ENCODE measurements at places on chromosomes 2 and 18.

GRCh38 chr2:67802291-67802690, 260.5 kb downstream of the C1D start:
- no peak for DNase-seq
- H3K27ac ChIP-seq, result no peak overlapping the region
- H3K27me3 ChIP-seq, result peaks cover 1% of the 10 kb centered on the region

GRCh38 chr2:71952572-71953188, 195.0 kb downstream of the CYP26B1 start:
- DNase-seq, result no peak
- no peak overlapping the region for H3K27ac ChIP-seq
- H3K27me3 ChIP-seq, result no peaks in the 10 kb centered on the region
- H3K4me1 ChIP-seq, result no peaks in the 10 kb centered on the region

- no peak overlapping the region for H3K27ac ChIP-seq
- H3K4me1 ChIP-seq, result no peaks in the 10 kb centered on the region
- no peak overlapping the region for H3K4me3 ChIP-seq
- no peaks in the 10 kb centered on the region for H3K36me3 ChIP-seq
- H3K27me3 ChIP-seq, result peaks cover 4% of the 10 kb centered on the region
These were observed 161.9 kb upstream of the SKOR2 start for GRCh38 chr18:47413327-47413726.

GRCh38 chr2:113212245-113213060, 38.7 kb downstream of the PSD4 start:
- no peak overlapping the region for H3K27ac ChIP-seq
- peak; percentile 75 for DNase-seq
- H3K27me3 ChIP-seq, result no peaks in the 10 kb centered on the region
- peaks cover 29% of the 10 kb centered on the region for H3K4me1 ChIP-seq
- H3K36me3 ChIP-seq, result no peaks in the 10 kb centered on the region

DNA sequence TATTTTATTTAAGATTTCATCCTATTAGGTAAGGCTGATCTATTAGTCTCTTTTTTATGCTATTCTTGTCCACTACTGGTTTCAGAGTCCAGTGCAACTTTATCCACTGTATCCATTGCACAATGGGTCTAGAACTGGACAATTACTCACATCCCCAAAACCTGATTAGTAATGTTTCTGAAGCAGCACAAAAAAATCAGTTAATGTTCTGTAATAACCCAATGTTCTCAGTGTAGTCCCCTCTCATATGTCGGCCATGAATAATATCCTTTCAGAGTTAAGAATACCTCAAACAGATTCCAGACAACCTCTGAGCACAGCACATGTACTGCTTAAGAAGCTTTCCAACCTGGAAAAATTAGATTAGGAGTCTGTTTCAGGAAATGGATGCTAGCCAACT, 29.7 kb downstream of the MGAT4A start:
- peak; percentile 19 for DNase-seq
- H3K4me1 ChIP-seq, result peaks cover 72% of the 10 kb centered on the region
- no peaks in the 10 kb centered on the region for H3K36me3 ChIP-seq

DNA sequence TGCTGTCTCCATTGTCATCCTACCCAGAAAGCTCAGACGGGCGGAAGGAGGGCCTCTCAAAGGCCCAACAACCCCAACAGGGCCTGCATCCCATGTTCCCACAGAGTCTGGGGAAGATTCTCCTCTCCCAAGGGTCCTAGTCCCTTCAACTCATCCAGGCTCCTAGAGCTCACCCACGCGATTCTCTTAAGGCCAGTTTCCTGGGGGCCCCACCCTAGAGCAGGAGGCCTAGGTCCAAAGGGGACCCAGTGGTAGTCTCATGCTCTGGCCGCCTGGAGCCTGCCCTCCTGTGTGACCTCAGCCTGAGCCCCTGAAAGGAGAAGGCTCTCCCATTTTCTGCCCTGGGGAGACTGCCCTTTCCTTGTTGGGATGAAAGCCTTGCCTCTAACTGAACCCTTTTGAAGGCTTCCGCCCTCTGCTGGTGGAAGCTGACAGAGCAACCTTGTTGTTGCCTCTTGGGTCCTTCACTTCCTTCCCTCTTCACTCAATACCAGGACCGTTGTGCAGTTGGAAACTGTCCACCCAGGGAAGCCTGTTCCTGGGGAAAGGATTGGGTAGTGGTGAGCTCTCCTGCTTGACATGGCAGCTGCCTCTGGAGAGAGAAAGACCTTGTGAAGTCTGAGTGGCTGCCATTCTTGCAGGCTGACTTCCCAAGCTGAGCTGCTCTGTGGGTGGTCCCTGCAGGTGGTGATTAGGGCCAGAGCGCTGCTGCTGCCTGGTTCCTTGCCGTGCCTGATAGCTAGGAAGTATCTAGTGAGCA, 86.0 kb upstream of the ALPP start:
- no peaks in the 10 kb centered on the region for H3K4me1 ChIP-seq
- H3K27me3 ChIP-seq, result no peaks in the 10 kb centered on the region
- DNase-seq, result peak; percentile 71

DNA sequence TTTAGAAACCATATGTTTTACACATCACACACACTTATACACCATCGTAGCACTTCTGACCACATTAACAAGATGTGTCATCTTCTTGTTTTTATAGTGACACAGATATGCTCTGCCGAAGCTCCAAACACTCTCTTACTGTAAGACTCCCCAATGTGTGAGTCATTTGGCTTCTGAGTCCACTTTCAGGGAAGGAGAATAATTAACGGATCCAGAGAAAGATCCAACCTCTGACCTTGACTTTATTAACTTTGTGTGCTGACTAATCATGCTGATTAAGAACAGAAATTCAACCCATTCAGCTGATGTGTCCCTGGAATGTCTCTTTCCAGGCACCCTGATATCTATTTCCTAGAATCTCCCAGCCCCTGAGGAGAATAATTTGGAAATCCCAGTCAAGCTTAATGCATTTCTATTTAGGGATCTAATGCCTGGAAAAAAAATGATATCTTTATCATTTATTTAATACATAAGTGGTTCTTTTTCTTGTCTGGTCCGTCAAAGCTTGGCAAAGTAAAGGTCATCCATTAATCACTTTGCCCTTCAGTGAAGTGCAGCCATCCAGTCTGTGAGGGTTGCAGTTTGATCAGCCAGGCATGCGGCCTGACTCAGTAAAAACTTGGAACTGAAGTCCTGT, 615.8 kb upstream of the SYT4 start:
- H3K4me1 ChIP-seq, result no peaks in the 10 kb centered on the region
- no peaks in the 10 kb centered on the region for H3K36me3 ChIP-seq

DNA sequence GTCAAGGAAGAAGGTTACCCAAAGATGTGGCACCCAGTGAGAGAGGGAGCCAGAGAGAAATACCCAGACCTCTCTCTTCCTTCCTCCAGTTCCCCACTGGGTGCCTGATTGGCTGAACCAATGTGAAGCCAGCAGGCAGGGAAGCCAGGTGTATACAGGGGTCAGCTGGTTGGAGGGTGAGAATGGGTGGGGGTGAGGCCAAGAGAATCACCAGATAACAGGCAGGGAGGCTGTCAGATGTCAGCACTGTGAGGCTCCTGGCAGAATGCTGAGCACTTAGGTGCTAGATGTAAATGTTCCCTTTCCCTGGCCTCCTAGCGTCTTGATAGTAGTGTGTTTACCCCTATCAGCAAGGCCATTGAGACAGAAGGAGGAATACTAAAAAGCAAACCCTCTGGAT, 104.0 kb upstream of the MGAT5 start:
- H3K4me1 ChIP-seq, result peaks cover 17% of the 10 kb centered on the region
- no peak for DNase-seq
- H3K36me3 ChIP-seq, result peaks cover 18% of the 10 kb centered on the region
- no peak overlapping the region for H3K27ac ChIP-seq
- H3K27me3 ChIP-seq, result no peaks in the 10 kb centered on the region
- no peak overlapping the region for H3K4me3 ChIP-seq

GRCh38 chr2:20935168-20935775, 108.6 kb downstream of the APOB start:
- H3K4me3 ChIP-seq, result no peak overlapping the region
- H3K36me3 ChIP-seq, result no peaks in the 10 kb centered on the region
- DNase-seq, result peak; percentile 60
- H3K27ac ChIP-seq, result peak overlapping the region; percentile 48
- H3K27me3 ChIP-seq, result no peaks in the 10 kb centered on the region

- DNase-seq, result no peak
- H3K4me3 ChIP-seq, result no peak overlapping the region
- H3K27ac ChIP-seq, result no peak overlapping the region
- H3K4me1 ChIP-seq, result no peaks in the 10 kb centered on the region
- no peaks in the 10 kb centered on the region for H3K27me3 ChIP-seq
- H3K36me3 ChIP-seq, result no peaks in the 10 kb centered on the region
These were observed 124.2 kb downstream of the RPRM start for GRCh38 chr2:153354377-153354776.

DNA sequence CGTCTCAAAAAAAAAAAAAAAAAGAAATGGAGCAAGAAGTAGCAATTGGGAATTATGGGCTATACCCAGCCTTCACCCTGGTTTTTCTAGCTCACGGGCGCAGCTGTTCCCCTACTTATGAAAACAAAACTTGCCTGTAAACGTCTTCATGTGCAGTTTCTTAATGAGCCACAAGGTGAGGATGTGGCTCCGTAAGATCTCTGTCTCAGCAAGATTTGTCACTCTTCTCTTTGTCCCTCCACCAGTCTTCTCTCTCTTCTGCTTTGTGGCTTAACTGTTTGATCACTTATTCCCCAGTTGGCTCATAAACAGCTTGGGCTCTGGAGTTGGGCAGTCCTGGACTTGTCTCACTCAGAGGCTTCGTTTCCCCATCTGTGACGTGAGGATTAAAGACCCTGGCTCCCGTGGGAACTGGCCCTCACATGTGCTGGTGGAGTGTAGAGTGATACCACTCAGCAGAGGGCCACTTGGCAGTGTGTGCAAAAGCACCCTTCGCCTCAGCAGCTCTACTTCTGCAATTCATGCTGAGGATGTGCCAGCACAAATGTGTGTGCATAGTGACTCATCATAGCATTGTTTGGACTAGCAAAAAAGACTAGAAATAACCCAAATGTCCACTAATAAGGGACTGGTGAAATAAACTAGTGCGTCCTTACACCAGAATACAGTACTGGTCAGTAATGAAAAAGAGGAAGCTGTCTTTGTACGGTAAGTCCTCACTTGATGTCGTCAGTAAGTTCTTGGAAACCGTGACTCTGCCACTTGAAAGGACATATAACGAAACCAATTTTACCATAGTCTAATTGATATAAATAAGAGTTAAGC, 8.7 kb downstream of the CEP68 start:
- DNase-seq, result peak; percentile 83
- peak overlapping the region; percentile 83 for H3K27ac ChIP-seq
- no peaks in the 10 kb centered on the region for H3K36me3 ChIP-seq
- no peak overlapping the region for H3K4me3 ChIP-seq

- peak; percentile 34 for DNase-seq
- no peak overlapping the region for H3K4me3 ChIP-seq
- H3K36me3 ChIP-seq, result no peaks in the 10 kb centered on the region
These were observed 52.8 kb upstream of the CTAGE1 start for GRCh38 chr18:22470248-22471235.

DNA sequence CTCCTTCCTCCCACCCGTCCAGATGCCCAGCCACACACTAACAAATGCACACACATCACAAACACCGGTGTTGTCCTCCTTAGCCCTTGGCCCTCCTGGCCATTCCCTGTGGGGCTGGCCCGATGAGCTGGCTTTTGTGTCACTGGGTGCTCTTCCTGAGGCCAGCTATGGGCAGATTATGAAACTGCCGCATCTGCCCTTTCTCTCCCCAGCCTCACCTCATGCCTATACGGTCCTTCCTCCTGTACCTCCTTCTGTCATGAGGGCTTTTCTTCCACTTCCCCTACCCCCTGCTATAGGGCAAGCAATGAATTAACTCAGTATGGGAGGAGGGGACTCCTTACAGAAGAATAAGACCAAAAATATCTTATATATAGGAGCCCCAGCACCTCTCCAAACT, 10.3 kb upstream of the INO80C start:
- no peak for DNase-seq
- H3K27ac ChIP-seq, result no peak overlapping the region
- no peaks in the 10 kb centered on the region for H3K27me3 ChIP-seq
- no peaks in the 10 kb centered on the region for H3K36me3 ChIP-seq
- H3K4me1 ChIP-seq, result no peaks in the 10 kb centered on the region

- H3K4me1 ChIP-seq, result peaks cover 12% of the 10 kb centered on the region
- peaks cover 17% of the 10 kb centered on the region for H3K27me3 ChIP-seq
- H3K27ac ChIP-seq, result peak overlapping the region; percentile 68
These were observed 18.3 kb downstream of the POU3F3 start for GRCh38 chr2:104871972-104872865.

DNA sequence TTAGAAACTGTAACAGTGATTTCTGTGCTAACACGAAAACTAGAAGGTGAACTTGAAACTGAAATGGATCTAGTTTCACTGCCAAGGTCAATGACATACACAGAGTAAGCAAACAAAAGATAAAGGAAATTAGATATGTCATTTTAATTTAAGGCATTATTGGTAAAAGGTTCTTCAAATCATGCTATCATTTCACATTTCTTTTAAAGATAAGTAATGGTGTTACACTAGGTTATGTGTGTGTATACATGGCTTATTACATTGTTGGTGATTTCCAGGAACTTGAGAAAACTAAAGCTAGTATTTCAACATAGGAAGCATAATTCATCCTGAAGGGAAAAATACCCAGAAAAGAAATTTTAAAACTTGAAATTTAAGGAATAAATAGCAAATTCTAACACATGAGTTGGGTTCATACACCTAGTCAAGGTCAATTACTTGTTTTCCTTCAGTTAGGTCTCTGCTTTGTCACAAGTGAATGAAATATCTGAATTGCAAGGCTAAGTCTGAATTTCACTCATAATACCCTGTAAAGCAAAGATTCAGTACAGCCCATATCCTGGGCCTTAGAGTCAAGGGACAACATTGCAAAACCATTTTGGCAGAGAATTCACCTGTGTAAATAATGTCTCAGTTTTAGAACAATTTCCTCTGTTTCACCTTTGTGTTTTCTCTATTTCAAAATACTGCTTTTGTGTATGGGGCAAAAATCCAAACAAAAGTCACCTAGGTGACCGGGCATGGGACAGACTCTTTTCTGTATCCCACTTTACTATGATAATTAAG, 141.6 kb downstream of the SRBD1 start:
- H3K27ac ChIP-seq, result peak overlapping the region; percentile 36
- no peaks in the 10 kb centered on the region for H3K36me3 ChIP-seq
- H3K4me3 ChIP-seq, result no peak overlapping the region
- H3K4me1 ChIP-seq, result peaks cover 19% of the 10 kb centered on the region

DNA sequence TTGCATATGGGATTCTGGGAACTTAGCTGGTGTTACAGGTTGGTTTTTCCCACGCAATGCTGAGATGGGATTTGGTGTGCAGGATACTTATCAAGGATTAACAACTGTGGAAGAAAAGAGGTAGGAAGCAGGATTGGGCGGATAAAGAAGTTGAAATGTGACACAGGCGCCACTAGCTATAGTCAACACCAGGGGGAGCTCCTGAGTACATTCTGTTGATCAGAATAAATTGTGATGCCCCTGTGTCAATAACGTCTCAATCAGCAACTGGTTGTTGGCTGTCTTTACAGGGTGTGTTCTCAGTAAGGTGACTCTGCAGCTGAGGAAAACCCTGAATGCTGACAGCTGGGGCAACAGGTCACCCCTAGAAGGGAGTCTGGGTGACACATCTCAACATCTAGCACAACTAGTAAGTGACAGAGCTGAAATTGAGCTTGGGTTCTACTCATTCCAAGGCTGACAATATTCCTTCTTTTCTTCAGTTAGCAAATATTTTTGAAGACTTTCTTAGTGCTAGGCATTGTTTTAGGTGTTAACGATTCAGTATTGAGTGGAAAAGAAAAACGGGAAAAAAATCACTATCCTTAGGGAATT, 143.0 kb downstream of the ARL6IP6 start:
- no peaks in the 10 kb centered on the region for H3K27me3 ChIP-seq
- H3K36me3 ChIP-seq, result no peaks in the 10 kb centered on the region
- H3K4me1 ChIP-seq, result no peaks in the 10 kb centered on the region
- no peak overlapping the region for H3K4me3 ChIP-seq
- peak; percentile 32 for DNase-seq
- H3K27ac ChIP-seq, result no peak overlapping the region

- H3K36me3 ChIP-seq, result no peaks in the 10 kb centered on the region
- H3K27me3 ChIP-seq, result no peaks in the 10 kb centered on the region
- DNase-seq, result no peak
These were observed 620.1 kb upstream of the GCFC2 start for GRCh38 chr2:76330865-76331264.
